ENCODE measurements at places on chromosomes 5 and 9. TPM values are rescaled to one million over a fixed set of nuclear protein-coding genes. Genes with fewer than 3 reads are reported as not detected.

- H3K27me3 ChIP-seq: peaks cover 100% of the 10 kb centered on the region
- no peak overlapping the region for H3K4me3 ChIP-seq
- no peak for DNase-seq
Observed at GRCh38 chr9:21968331-21969010, 25.7 kb downstream of the CDKN2A start.

AK8 gene
- 0.16 TPM for total RNA-seq

GRCh38 chr9:95065224-95065623, 252.3 kb downstream of the FANCC start:
- H3K4me3 ChIP-seq: no peak overlapping the region
- no peaks in the 10 kb centered on the region for H3K4me1 ChIP-seq
- no peak overlapping the region for H3K27ac ChIP-seq
- H3K27me3 ChIP-seq: no peaks in the 10 kb centered on the region

NOXA1 gene
- total RNA-seq: 27.5 TPM

DNA sequence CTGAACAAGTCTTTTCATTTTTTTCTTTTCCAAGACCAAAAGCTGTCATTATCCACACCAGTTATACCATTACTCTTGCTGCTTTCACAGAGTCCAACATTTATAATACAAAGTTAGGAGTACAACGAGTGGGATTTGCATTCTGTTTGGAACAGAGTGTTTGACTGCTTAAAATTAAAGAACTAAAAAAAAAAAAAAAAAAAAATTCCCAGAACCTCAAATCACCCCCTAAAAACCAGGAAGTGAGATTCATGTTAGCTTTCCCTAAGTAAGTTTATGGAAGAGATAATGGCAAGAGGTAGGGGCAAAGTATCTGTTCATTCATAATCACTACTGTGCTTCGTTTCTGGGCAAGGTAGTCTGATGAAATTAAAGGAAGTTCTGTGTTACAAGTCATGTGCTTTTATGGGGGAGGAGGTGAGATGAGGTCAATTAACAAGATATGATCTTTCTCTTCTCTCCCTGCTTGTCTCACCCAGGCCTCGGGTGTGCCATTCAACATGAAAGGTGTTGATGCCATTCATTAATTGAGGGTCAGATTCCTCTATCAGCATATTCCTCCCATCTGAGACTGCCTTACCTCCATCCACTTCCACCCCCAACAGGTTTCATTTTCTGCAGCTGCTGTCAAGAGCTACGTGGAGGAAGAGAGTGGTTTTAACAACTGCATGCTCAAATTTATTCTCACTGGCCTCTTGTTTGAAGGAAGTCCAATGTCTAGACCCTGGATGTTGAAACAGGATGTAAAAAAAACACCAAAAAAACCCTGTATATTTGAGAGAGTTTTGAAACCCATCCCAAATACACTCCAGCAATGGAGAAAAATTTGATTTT, 58.1 kb downstream of the MARCHF3 start:
- H3K4me3 ChIP-seq: no peak overlapping the region
- peaks cover 6% of the 10 kb centered on the region for H3K4me1 ChIP-seq
- peak; percentile 51 for DNase-seq

DNA sequence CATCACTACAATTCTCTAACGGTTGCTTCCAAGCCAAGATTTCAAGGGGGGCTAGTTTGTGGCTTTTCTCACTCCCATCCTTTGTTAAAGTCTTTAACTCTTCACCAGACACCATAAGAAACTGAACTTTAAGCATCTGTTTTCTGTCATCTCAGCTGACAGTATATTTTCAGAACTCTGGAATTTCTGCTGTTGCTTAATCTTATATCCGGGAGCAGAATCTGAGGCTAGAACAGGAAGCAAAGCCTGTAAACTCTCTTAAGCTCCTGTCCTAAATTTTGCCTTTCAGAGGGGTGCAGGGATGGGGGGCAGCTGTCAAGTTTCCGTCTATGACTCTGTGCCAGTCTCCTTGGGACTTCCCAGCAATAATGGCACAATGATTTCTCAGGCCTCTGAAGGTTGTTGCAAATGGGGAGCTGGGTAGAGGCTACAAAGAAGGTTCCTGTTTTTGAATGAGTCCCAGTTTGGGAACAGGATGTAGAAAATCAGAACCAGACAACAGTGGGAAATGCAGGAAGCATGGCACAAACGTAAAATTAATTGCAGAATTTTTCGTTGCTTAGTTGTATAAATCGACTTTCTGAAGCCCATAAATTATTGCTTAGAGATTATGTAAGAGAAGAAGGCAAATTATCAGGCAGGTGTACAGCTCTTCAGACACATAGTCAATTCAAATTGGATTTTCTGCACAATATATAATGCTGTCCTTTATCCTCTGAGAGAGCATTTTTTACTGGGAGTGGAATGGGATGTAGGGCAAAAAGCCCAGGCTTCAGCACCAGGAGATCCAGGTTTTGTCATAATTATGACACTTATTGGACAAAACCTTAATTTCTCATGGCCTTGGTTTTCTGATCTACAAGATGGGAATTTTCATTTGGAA, 430.9 kb downstream of the DMAC1 start:
- H3K4me1 ChIP-seq: no peaks in the 10 kb centered on the region
- DNase-seq: no peak
- no peak overlapping the region for H3K4me3 ChIP-seq
- no peaks in the 10 kb centered on the region for H3K36me3 ChIP-seq
- H3K27me3 ChIP-seq: no peaks in the 10 kb centered on the region
- peak overlapping the region; percentile 29 for H3K27ac ChIP-seq

PKD2L2 gene
- total RNA-seq: not detected

- H3K4me1 ChIP-seq: no peaks in the 10 kb centered on the region
- H3K36me3 ChIP-seq: no peaks in the 10 kb centered on the region
- peaks cover 65% of the 10 kb centered on the region for H3K27me3 ChIP-seq
- DNase-seq: no peak
Observed at GRCh38 chr5:51385216-51385615, 2.0 kb downstream of the ISL1 start.

- no peaks in the 10 kb centered on the region for H3K27me3 ChIP-seq
- H3K4me3 ChIP-seq: no peak overlapping the region
- no peaks in the 10 kb centered on the region for H3K36me3 ChIP-seq
- DNase-seq: no peak
- no peak overlapping the region for H3K27ac ChIP-seq
- no peaks in the 10 kb centered on the region for H3K4me1 ChIP-seq
Observed at GRCh38 chr9:120569556-120569955, 10.4 kb downstream of the CDK5RAP2 start.

- H3K36me3 ChIP-seq: no peaks in the 10 kb centered on the region
- no peak overlapping the region for H3K4me3 ChIP-seq
- DNase-seq: no peak
- H3K27me3 ChIP-seq: no peaks in the 10 kb centered on the region
- no peak overlapping the region for H3K27ac ChIP-seq
Observed at GRCh38 chr9:78685471-78685870, 388.5 kb downstream of the PSAT1 start.

DNA sequence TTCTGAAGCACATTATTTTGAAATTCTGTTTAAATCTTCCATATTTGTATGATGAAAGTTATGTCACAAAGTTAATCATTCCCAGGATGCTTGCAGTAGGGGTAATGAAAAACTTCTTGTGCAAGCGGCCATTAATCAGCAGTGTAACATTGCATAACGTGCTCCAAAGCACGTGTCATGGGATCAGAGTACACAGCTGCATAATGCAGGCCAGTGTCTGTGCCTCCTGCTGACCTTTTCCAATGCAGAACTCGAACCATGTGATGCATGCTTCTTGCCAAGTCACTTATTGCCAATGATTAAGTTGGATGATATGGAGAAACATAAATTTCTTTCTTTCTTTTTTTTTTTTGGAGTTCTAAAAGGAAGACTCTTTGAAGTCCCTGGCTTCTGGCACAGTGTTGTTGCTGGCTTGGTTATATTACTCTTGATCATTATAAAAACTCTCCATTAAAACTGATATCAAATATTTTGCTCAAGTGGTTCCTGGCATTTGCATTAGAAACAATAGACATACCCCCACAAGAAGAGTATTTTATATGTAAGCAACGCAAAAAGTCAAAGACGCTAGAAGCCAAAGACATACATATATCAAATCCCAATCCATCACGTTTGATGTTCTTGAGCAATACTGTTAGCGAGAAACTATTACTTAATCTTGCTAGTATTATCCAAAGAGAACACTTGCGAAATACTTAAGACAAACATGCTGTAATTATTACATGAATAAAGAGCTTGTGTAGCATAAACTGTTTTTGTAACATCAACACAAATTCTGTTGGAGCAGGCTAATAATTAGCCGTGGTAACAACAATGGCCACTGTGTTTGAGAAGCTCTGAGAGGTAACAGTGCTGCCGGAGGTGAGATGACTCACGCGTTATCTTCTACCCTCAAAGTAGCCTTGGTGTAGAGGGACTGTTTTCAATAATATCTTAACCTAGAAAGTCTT, 164.2 kb downstream of the AUH start:
- H3K27ac ChIP-seq: peak overlapping the region; percentile 48
- DNase-seq: peak; percentile 90
- H3K4me1 ChIP-seq: peaks cover 6% of the 10 kb centered on the region
- no peak overlapping the region for H3K4me3 ChIP-seq
- no peaks in the 10 kb centered on the region for H3K36me3 ChIP-seq

DNA sequence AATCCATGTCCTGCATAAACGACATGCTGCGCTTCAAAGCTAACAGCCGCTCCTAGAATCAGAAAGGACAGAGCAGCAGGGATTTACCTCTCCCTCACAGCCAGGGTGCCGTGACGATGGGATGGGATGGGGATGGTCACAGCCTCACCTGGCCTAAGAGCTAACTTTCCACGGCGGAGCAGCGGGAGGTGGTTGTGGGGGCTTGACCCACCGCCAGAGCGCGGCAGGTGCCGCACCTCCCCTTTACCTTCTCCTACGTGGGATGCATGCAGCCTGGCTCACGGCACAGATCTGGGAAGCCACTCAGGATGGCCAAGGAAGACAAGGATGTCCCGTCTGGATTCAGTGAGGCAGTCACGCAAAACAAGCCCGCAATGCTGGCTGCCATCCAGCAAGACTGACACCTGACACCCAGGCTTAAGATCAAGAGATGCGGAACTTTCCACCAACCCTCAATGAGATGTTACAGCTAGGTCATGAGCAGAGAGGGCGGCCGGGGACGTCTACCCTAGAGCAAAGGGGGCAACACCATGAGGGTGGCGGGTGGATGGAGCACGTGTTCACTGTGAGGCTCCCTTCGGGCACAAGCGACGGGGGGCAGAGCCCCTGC, 5.8 kb downstream of the BRD9 start:
- H3K4me1 ChIP-seq: no peaks in the 10 kb centered on the region
- no peak for DNase-seq
- H3K27me3 ChIP-seq: no peaks in the 10 kb centered on the region
- H3K4me3 ChIP-seq: no peak overlapping the region
- peaks cover 26% of the 10 kb centered on the region for H3K36me3 ChIP-seq

ANKRD18A gene
- total RNA-seq: 7.2 TPM

DNA sequence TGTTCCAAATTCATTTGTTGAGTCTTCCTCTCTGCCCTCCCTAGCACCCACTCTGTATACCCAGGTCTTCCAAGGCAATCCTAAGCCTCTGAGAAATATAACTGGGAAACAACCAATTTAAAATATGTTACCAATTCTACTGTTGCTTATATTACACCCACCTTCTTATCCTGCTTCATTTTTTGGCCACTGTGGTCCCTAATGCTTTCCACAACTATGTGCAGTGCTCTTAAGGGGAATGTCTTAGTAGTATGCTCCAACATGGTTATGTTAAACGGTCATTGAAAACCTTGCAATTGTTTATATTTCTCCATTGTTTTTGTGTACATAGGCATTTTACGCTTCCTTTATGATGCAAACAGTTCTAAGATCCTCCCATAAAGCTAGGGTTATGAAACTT, 273.1 kb upstream of the HAPLN1 start:
- no peaks in the 10 kb centered on the region for H3K27me3 ChIP-seq

CCT5 gene
- total RNA-seq: 156 TPM

- no peak for DNase-seq
- no peaks in the 10 kb centered on the region for H3K4me1 ChIP-seq
- H3K36me3 ChIP-seq: no peaks in the 10 kb centered on the region
- H3K27ac ChIP-seq: no peak overlapping the region
Observed at GRCh38 chr9:135116881-135117280, 29.4 kb downstream of the OLFM1 start.

- no peaks in the 10 kb centered on the region for H3K4me1 ChIP-seq
- DNase-seq: no peak
- no peak overlapping the region for H3K27ac ChIP-seq
- H3K4me3 ChIP-seq: no peak overlapping the region
- no peaks in the 10 kb centered on the region for H3K36me3 ChIP-seq
- no peaks in the 10 kb centered on the region for H3K27me3 ChIP-seq
Observed at GRCh38 chr9:22143799-22144625, 134.9 kb upstream of the CDKN2B start.

AGXT2 gene
- not detected for total RNA-seq

DNA sequence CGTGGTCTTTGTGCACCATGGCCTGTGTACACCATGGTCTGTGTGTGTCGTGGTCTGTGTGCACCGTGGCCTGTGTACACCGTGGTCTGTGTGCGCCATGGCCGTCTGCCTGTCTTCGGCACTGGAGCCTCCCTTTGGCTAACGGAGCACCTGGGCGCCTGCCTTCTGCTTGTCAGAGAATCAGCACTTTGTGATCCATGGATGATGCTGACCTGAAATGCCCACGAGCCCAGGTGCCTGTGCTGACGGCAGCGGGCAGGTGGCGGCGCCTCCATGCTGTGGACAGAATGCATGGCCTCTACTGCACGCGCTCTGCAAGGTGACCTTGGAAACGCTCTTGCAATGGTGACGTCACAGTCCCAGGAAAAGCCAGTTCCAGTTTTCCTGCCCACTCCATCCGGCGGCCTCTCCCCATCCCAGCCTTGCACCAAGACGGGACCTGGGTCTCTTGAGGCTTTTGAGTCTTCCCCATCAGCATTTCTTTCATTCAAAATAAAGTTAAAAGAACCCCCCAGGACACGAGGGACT, 14.6 kb downstream of the LCN9 start:
- H3K36me3 ChIP-seq: no peaks in the 10 kb centered on the region
- no peaks in the 10 kb centered on the region for H3K27me3 ChIP-seq
- no peak for DNase-seq
- H3K4me1 ChIP-seq: no peaks in the 10 kb centered on the region
- H3K4me3 ChIP-seq: no peak overlapping the region
- no peak overlapping the region for H3K27ac ChIP-seq

GRCh38 chr5:103114440-103114839, 5.5 kb downstream of the GIN1 start:
- H3K4me3 ChIP-seq: no peak overlapping the region
- no peak overlapping the region for H3K27ac ChIP-seq
- no peaks in the 10 kb centered on the region for H3K4me1 ChIP-seq

GRCh38 chr9:35844628-35845270, 15.7 kb downstream of the TMEM8B start:
- no peaks in the 10 kb centered on the region for H3K27me3 ChIP-seq
- H3K27ac ChIP-seq: peak overlapping the region; percentile 26
- no peaks in the 10 kb centered on the region for H3K36me3 ChIP-seq
- DNase-seq: peak; percentile 73
- H3K4me1 ChIP-seq: peaks cover 8% of the 10 kb centered on the region

Data from colonic mucosa (tissue), 4 donors.